ENCODE measurements at places on chromosomes 2 and 18. TPM values are rescaled to one million over a fixed set of nuclear protein-coding genes. Genes with fewer than 3 reads are reported as not detected.

Gene RALB
- total RNA-seq, result 45.7 TPM

Gene DHRS9
- total RNA-seq, result 0.36 TPM

- DNase-seq, result no peak
These were observed 341.8 kb downstream of the RBM43 start for GRCh38 chr2:150919901-150920300.

GRCh38 chr2:211930331-211930730 lies 608.3 kb downstream of the ERBB4 start:
- no peak for DNase-seq

- no peak for DNase-seq
These were observed 32.6 kb upstream of the SP3 start for GRCh38 chr2:173997753-173998152.

DNA sequence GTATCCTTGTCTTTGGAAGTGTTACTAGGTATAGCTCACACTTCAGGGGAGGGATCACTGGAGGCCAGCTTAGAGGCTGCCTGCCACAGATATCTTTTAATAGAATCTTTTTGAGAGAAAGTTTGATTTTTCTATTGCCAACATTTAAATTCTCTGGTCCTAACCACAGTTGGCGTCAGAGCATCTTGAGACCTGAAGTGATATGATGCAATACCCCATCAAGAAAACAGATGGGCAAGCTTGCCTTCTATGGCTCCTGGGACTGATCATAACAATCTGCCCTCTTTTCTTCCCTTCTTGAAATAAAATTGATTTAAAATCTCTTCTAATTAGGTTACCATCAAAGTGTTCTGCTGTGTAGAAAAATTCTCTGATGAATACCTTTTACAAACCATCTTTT lies 105.5 kb upstream of the ACKR3 start:
- no peak for DNase-seq

- DNase-seq, result no peak
These were observed 130.7 kb downstream of the ANKRD44 start for GRCh38 chr2:197179744-197180498.

- no peak for DNase-seq
These were observed 51.3 kb downstream of the GTF2A1L start for GRCh38 chr2:48668992-48669391.

DNA sequence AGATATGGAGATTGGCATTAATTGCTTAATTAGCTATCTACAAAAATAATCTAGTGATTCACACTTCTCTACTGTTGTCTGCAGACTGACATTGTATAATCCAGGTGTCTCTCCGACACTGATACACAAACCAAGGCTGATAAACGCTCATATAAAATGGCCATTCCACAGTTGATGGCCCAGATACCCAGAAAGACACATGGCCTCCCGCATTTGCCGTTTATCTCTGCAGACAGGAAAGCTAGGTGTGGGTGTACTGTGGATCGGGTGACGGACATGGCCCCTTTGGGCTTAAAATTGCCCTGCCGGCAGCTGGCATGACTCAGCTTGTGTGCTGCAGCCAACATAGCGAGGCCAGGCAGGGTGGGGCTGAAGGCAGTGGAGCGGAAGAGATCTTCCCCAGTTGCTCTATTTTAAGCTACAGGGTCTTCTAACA lies 18.5 kb downstream of the PMAIP1 start:
- DNase-seq, result no peak

- DNase-seq, result peak; percentile 75
These were observed 514 bp downstream of the BCL2L11 start for GRCh38 chr2:111121028-111121827.

GRCh38 chr2:67039517-67040103 lies 357.5 kb upstream of the ETAA1 start:
- no peak for DNase-seq

GRCh38 chr18:79528846-79529245 lies 133.1 kb downstream of the NFATC1 start:
- DNase-seq, result peak; percentile 68

Measured in activated naive CD8-positive, alpha-beta T cell treated with anti-CD3 and anti-CD28 coated beads, Interleukin-2, amount 10 ng/mL, durations not matched to agents 7 days and 5 days (primary cell).